CD4-positive, alpha-beta T cell treated with Interleukin-1 beta for 1 hour (primary cell): ENCODE measurements at places on chromosomes 13 and 19.

GRCh38 chr19:35655600-35655999, 7.5 kb downstream of the COX6B1 start:
- no peak for DNase-seq

- DNase-seq, result peak; percentile 93
Observed at GRCh38 chr19:18290302-18291018, 9.0 kb upstream of the JUND start.

GRCh38 chr13:80040196-80040980, 300.5 kb downstream of the SPRY2 start:
- no peak for DNase-seq

GRCh38 chr19:46014534-46014933, 8.3 kb downstream of the PGLYRP1 start:
- DNase-seq, result no peak

GRCh38 chr13:94709001-94709834, 3.1 kb downstream of the SOX21 start:
- DNase-seq, result no peak

DNA sequence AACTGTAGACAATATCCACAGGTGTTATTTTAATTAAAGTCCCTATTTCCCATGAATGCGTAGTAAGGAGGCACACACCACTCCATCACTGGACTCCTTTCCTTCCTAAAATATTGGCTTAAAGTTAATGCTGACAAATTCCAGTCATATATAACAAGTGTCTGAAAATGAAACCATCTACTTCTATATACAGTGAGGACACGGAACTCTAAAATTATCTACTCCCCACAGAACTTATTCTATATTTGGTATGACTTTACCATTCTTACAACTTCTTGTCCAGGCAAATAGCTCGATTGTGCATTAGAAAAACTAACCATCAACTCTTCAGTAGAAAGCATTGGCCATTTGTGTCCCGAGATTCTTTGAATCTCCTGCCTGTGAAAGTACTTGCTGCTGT, 1560.2 kb downstream of the EFNB2 start:
- DNase-seq, result no peak

GRCh38 chr13:74274916-74275315, 140.7 kb upstream of the KLF12 start:
- DNase-seq, result no peak

DNA sequence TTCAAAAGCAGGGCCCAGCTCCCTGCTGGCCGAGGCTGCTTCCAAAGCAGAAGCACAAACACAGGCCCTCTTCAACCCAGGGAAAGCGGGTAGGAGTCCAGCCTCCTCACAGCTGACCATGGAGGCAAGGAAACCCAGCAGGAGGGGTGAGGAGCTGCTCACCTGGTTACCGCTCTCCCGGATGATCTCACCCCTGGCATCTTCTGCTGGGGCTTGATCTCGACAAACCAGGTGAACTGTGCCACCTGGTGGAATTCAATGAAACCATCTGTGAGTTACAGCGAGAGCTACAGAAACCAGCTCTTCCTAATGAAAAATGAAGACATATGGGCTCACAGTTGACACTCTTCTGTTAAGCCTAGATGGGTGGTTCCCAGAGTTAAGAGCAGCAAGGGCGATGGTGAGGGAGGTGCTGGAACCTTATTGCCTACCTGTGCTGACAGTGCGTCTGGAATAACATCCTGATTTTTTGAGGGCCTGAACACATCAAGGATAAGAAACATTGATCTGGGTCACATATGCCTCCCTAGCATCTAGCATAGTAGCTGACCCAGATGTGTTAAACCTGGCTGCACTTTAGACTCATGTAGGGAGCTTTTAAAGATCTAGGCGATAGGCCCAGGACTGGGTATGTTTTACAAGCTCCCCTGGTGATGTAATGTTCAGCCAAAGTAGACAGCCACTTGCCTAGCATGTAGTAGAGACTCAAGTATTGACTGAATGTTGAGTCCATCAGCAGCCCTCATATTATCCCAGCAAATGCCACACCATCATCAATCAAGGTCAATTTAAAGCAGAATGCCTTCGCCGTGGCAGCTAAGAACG, 6.1 kb downstream of the DHRS12 start:
- peak; percentile 77 for DNase-seq

GRCh38 chr19:3712663-3713611, 4.8 kb downstream of the TJP3 start:
- DNase-seq, result no peak

DNA sequence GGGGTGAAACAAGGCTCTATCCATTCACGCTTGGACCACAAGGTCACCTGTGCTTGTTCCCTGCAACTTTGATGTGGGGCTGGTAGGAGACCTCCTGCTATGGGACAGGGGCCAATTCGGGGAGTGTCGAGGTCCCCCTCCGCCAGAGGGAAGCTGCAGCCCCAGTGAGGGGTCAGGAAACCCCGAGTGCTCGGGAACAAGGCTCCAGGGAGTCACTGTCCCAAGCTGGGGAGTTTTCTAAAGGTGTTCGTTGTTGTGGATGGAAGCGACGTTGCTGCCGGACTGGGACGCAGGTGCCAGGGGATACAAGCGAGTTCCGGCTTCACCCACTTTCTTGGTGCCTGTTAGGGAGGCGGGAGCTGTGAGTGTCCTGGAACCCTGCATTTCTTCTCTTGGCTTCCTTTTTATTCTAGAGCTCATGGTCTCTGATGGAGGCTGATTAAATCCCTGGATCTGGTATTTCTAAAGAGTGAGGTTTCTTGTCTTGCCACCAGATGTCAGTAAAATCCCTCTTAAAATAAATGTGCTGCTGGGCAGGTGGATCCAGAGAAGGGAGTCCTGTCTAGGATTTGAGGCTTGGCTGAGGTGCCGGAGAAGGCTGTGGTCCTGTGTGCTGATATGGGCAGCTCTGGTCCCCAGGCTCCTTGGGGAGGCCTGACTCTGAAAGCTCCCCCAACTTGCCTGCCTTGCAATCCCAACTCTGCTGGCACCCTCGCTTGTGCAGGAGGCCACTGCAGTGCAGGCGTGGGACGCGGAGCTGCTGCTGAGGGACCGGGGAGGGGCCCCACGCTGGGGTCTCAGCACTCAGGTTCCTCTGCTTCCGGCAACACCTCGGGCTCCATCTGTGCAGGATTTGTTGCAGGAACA, 153.9 kb downstream of the TEX29 start:
- peak; percentile 8 for DNase-seq

GRCh38 chr19:2507109-2507508, 31.2 kb downstream of the GADD45B start:
- peak; percentile 53 for DNase-seq

DNA sequence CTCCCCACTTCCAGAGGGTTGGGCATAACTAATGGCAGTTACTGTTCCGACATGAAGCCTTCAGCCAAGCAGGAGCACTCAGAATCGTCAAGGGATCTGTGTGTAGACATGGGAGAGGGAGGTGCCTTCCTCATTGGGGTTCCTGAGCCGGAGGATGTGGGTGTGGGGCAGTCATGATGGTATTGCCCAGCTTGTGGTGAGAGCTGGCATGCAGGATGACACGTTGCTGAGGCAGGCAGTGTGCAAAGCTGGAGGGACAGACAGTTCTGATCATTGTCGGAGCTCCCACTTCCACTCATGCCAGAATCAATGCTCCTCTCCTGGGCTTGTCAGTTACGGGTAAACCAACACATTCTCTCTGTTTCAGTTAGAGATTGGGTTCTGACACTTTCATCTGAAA, 83.9 kb upstream of the TSC22D1 start:
- DNase-seq, result no peak

DNA sequence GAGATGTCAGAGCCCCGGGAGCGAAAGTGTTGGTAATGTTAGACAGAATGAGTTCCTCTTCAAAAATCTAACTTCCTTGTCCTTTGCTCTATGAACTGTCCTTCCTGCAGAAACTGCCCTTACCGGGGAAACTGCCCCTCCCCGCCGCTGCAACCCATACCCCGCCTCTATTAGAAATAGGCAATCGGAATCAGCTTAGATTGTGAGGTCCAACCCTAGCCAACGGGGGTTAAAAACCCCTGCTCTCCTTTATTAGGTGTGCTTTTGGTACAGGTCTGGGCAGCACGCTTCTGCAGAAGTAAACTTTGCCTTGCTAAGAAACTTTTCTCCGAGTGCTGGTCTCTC, 11.5 kb upstream of the CAPNS1 start:
- no peak for DNase-seq

DNA sequence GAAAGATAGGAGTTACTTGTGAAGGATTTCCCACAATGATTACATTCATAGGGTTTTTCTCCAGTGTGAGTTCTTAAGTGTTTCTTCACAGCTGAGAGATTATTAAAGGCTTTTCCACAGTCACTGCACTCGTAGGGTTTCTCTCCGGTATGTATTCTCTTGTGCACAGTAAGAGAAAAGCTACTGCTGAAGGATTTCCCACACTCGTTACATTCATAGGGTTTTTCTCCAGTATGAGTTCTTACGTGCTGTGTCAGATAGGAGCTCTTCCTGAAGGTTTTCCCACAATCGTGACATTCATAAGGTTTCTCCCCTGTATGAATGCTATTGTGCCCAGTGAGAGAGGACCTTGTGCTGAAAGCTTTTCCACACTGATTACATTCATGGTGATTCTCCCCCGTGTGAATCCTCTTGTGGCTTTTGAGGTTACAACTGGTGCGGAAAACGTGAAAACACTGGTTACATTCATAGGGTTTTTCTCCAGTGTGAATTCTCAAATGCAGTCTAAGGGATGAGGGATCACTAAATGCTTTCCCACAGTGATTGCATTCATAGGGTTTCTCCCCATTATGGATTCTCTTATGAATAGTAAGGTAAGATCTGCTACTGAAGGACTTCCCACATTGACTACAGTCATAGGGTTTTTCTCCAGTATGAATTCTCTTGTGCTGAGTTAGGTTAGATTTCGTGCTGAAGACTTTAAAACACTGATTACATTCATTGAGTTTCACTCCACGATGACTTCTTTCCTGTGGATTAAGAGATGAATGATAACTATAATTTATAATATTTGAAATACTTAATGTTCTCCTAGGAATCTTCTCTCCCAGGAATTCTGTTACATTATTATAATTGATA, 20.6 kb downstream of the ZNF558 start:
- no peak for DNase-seq

- DNase-seq, result no peak
Observed at GRCh38 chr13:97440598-97441170, 6.7 kb downstream of the RAP2A start.

DNA sequence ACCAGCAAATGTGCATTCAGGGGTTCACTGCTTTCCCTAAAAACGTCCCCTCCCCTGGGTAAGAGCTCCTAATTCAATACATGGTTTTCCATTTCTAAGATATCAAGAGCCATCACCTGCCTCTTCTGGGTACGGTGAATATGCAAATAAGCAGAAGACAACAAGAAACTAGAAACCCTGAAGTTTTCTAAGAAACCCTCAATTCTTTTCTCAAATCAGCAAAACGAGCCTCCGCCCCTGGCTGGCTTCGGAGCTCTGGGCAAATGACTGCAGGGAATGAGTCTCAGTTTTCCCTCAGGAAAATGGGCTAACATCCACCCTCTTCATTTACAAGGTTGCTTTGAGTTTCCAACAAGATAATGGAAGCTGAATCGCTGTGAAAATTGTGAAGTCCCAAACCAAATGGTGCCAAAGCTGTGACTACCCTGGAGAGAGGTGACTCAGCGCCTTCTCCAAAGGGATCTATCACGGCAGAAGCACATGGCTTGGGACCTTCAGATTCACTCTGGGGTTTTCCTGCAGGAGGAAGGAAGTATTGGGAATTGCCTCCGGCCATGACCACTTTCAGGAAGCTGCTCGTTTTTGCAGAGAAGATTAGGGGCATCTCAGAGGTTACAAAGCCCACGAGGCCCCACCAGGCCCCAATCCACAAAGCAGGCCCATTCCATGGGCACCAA, 26.6 kb downstream of the KLF2 start:
- no peak for DNase-seq

- DNase-seq, result no peak
Observed at GRCh38 chr13:46712524-46712923, 84.4 kb downstream of the ESD start.

DNA sequence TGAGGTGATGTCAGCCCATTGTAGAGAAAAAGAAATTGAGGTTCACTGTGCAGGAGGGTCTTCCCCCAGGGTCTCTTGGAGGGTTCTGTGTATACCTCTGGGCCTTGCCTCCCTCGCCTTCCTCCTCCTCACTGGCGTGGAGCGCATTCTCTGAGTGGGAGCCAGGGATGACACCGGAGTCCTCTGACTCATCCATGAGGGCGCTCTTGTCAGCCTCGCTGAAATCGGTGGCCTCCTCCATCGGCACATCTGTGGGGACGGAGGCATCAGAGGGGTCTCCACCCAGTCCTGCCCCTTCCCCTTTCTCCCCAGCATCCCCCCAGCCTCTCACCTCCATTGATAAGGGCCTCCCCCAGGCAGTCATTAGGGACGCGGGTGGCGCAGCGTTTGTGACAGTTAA, 16.2 kb downstream of the PRKD2 start:
- no peak for DNase-seq

DNA sequence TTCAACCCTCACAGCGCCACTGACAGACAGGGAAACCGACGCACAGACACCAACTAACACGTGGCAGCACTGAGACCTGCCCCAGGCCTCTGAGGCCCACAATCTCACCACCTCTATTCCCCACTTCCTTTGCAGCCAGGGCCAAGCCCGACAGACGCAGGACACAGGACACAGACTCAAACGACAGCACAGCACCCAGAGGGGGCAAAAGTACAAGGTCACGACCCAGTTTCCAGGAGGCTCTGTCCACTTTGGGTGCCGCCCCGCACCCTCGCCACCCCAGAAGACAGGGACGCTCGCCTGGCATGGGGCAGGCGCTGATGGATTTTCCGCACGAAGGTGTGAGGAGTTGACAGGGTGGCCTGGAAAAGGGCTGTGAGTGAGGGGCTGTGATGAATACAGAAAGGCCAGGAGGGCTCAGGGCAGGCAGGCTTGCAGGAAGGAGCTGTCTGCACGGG, 48.8 kb downstream of the MLLT1 start:
- no peak for DNase-seq

GRCh38 chr13:87999788-88000187, 328.6 kb downstream of the SLITRK5 start:
- no peak for DNase-seq

GRCh38 chr13:59607780-59608233, 555.9 kb downstream of the DIAPH3 start:
- DNase-seq, result no peak
